AG09309 (cell line): ENCODE measurements at places on chromosomes 16 and 17.

DNA sequence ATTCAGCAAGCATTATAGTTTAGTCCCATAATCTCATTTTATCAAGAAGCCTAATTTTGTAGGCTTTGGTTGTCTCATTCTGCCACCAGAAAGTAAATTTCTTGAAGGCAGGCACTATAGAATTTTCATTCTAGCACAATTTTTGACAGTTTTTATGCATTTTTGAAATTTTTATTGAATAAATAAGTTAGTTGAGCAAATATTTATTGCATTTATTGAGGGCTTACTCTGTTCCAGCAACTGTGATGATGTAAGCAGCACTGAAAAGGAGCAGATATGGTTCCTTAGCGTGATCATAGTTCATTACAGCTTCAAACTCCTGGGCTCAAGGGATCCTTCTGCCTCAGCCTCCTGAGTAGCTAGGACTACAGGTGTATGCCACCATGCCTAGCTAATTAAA lies 34.2 kb downstream of the PPM1E start:
- no peak for DNase-seq

- DNase-seq, result no peak
These were observed 80.0 kb downstream of the ZFHX3 start for GRCh38 chr16:72967941-72968340.

GRCh38 chr17:80225230-80225629 lies 5.0 kb downstream of the SLC26A11 start:
- no peak for DNase-seq

DNA sequence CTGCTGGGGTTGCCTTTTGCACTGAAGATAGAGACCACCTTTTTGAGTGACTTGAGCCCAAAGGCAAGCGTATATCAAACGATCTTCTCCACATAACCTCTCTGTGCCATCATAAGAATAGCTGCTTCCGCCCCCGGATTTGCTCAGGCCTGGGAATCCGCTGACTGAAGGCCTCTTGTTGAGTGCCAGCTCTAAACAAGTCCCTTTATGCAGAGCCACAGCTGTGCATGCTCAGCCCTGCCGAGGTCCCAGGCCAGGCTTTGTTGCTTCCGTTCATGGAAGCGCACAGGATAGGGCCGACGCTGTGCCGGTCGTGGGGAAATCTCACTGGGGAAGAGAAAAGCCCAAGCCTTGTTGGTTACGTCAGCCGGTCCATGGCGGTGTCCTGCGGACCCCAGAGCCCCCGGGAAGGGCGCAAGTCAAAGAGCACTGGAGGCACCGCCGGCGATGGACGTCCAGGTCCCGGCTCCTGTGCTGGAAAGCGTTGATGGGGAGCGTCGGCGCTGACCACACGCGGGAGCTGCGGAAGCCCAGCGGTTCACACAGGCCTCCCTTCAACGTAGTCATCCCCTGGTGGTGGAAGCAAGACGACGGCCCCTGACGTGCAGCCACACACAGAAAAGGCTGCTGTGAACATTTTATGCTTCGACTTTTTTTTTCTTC lies 23.5 kb upstream of the RPL13 start:
- no peak for DNase-seq

GRCh38 chr16:53680756-53681155 lies 22.9 kb downstream of the RPGRIP1L start:
- no peak for DNase-seq

DNA sequence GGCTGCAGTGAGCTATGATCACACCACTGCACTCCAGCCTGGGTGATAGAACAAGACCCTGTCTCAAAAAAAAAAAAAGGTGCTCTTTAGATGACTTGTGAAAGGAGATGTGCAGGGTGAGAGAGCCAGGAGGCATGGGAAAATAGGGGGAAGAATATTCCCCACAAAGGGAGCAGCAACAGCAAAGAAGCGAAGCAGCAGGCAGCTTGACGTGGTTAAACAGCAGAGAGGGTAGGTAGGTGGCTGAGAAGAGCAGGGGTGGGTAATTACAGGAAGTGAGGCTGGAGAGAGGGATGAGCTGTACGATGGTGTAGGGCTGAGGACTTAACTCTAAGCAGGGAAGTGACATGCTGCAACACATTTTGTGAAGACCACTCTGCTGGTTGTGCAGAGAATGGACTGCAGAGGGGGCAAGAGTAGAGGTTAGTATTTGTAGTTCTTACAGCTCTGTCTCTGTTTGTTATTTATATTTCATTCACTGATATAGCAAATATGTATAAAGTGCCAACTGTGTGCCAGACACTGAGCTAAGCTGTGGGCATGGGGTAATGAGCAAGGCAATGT lies 1.6 kb downstream of the HEATR3 start:
- peak; percentile 46 for DNase-seq

DNA sequence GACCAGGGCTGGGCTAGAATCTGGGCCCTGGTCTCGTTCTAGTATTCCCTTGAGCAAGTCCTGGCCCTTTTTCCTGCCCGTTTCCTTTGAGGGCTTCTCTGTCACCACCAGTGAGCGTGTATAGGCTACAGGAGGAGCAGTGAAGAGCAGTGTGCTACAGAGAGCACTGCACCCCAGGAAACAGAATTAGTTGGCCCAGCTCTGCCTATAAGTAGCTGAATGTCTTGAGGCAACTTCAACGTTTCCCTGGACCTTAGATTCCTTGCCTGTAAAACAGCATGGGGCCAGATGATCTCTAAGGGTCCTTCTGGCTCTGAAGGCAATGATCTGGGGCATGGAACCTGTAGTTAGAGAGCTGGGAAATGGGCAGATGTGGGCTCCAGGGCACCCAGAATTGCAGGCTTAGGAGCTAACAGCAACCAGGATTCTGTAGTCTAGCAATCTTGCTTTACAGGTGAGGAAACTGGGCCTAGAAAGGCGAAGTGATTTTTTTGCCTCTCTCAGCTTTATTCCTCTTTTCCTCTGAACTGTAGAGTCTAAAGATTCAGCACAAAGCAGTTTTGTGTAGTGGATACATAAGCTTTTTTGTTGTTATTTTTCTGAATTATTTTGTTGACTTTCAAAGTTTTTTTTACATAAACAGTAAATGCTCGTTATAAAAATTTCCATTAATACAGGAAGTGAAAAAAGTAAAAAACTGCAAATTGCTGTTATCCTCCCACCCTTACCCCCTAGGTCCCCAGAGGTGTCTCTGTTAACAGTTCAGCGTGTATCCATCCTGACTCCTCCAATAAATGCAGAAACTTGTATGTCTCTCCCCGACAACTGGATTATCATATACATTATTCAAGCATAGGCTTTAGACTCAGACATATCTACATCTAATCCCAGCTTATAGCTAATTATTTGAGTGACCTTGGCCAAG lies 1.7 kb upstream of the MYL4 start:
- DNase-seq, result no peak

GRCh38 chr16:72397876-72398275 lies 225.9 kb upstream of the PMFBP1 start:
- no peak for DNase-seq

GRCh38 chr17:13484020-13484419 lies 117.7 kb downstream of the HS3ST3A1 start:
- no peak for DNase-seq

GRCh38 chr16:85384833-85385462 lies 228.2 kb upstream of the GSE1 start:
- DNase-seq, result no peak

GRCh38 chr16:66255647-66256046 lies 110.8 kb upstream of the CDH5 start:
- DNase-seq, result no peak

DNA sequence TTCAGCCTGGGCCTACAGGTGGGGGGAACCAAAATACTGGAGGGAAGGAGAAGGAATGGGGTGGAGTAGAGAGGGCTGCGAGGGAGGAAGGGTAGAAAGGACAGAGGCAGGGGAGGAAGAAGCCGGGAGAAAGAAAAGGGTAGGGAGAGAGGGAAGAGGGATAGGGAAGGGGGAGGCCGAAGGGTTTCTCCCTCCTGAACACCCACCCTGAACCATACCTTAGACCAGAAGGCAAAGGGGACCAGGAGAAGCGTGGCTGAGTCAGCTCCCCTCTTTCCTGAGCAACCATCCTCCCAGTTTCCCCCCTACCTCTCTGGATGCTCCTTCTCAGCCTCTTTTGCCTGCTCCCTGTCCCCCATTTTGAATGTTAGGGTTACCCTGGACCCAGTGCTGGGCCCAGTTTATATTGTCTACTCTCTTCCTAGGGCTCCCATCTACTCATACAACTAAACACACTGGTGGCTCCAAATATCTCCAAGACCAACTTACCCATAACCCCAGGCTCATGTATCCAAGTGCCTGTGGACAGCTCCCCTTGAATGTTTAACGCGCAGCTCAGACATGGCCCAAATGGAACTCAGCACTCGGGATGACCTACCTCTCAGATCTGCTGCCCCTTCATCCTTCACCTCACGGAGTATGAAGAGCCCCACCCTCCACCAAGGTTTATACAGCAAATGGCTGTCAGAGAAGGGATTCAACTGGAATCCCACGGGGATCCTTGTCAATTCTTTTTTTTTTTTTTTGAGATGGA lies 7.8 kb downstream of the TSPOAP1 start:
- DNase-seq, result no peak

DNA sequence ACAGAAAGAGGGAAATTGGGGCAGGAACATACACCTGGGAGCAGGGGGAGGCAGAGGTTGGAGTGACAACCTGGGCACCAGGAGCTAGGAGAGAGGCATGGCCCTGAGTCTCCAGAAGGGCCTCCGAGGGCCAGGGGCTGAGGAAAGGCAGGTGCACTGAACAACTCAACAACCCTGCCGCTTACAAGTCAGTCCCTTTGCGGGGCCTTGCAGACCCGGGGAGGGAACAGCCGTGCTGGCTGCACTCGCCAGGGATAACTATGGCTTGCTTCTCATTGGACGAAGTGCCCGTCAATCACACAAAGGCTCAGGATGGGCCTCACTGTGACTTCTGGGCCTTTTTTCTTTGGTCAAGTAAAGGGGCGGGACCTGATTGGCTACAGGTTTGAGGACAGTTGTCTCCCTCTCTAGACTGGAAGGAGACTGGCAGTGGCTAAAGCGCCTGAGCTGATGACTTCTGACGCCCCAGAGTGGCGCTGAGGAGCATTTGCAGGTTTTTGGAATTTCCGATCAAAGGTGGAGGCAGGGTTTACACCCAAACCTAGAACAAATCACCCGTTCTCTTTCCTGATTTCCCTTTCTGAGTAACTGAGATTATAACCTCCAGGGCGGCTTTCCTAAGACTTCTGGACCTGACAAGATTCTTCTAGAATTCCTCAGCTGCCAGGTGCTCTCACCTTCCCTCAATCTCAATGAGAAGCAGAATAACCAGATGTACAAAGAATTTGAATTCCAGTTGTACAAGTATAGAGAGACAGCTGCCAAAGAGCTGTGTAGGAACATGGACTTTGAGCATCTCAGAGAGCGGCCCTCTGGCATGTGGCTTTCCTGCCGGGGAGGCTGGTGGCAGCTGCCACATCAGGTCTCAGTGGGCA lies 27.6 kb upstream of the ST6GALNAC2 start:
- no peak for DNase-seq

GRCh38 chr16:14423344-14423743 lies 206.7 kb downstream of the PARN start:
- no peak for DNase-seq

GRCh38 chr16:425740-426114 lies 278 bp downstream of the RAB11FIP3 start:
- no peak for DNase-seq

- no peak for DNase-seq
These were observed 51.9 kb upstream of the CACNG3 start for GRCh38 chr16:24204150-24204665.

- no peak for DNase-seq
These were observed 622.0 kb upstream of the GOT2 start for GRCh38 chr16:59356144-59356543.

DNA sequence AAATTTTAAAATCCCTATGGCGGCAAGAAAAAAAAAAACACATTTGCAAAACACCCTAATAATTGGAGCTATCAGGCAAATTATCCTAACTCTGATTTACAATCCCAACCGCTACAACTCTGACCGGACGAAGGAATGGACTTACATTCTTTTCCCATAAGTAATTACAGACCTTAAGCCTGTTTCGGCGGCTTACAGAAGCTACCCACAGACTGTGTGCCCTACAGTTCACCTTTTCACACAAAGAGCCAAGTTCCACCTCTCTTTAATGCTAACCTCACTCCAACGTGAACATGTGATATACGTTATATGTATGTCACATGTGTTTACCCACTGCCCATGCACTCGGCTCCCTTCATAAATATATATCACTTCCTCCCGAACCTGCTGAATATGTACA lies 8.7 kb upstream of the MEAK7 start:
- DNase-seq, result no peak

DNA sequence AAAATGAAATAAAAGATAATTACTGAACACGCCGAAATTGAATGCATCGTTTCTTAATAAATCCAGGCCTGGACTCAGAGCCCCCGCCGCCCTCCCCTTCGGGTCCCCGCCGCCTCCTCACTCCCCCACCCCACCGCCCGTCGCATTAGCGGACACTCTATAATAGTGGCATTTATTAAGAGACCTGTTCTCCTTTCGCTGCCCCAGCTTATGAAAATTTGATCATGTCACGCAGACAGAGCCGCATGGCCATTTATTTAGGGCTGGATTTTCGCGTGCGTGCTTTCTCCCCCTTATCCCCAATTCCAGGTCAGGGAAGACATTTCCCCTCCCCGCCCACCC lies 6.3 kb upstream of the HOXB2 start:
- DNase-seq, result no peak

- no peak for DNase-seq
These were observed 1.3 kb downstream of the CLEC10A start for GRCh38 chr17:7078711-7079110.

GRCh38 chr17:2237521-2237921 lies 66.1 kb downstream of the SMG6 start:
- DNase-seq, result no peak

- DNase-seq, result no peak
These were observed 52.2 kb downstream of the KATNIP start for GRCh38 chr16:27602103-27602502.

DNA sequence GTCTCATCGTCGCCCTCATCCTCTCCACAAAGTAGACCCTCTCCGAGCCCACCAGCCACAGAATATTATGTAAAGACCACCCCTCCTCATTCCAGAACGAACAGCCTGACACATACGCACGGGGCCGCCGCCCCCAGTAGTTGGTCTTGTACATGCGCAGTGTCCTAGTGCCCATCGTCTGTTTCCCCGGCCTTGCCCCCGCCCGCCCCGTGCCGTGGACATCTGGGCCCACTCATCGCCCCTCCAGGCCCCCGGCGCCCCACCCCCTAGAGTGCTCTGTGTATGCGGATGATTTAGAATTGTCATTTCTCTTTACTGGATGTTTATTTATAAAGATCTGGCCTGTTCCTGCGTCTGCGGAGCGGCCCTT lies 475 bp upstream of the AMDHD2 start:
- DNase-seq, result no peak

DNA sequence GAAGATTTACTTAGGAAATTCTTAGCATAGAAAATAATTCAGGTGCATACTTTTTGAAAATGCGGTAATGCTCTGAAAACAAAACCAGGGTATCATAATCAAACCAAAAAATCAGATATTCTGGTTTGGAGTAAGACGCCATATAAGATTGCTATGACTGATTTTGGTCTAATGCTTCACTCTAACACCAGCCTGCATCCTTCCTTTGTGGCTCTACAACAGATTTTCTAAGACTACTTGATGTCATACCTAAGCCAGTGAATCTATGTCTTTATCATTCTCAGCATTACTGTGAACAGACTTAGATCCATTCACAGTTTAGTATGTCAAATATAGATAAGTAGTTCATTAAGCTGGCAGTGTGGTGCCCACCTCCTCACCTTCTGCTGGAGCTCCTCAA lies 590 bp downstream of the KRT33B start:
- DNase-seq, result no peak
